Umbilical cord (tissue), 2 donors: ENCODE measurements at places on chromosomes 6 and 20.

GRCh38 chr20:37393196-37393862 is 47.4 kb downstream of the SRC start:
- no peak for DNase-seq

DNA sequence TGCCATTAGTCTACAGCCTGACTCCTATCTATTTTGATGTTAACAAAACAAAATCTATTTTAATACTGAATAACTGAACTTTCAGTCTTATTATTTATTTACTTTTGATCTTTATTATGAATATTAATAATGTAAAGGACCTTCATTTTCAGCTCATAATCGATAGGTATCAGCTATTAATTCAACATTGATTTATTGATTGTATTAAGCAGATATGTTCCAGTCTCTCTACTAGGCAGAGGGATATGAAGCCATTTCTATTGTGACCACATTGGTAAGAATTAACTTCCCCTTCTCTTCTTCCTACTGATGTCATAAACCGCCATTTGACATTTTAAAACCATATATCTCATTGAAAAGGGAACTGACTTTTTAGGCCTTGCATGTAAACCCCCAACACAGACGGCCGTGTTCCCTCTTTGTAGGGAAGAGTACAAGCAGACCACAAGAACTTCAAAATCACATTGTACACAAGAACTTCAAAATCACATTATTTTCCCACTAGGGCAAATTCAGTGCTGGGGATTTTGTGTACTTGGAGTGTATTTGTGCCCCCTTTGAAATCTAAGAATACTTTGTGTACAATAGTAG is 69.5 kb upstream of the FABP7 start:
- DNase-seq: no peak

- no peak for DNase-seq
Measured at GRCh38 chr6:169362501-169363121, 109.0 kb upstream of the THBS2 start.

DNA sequence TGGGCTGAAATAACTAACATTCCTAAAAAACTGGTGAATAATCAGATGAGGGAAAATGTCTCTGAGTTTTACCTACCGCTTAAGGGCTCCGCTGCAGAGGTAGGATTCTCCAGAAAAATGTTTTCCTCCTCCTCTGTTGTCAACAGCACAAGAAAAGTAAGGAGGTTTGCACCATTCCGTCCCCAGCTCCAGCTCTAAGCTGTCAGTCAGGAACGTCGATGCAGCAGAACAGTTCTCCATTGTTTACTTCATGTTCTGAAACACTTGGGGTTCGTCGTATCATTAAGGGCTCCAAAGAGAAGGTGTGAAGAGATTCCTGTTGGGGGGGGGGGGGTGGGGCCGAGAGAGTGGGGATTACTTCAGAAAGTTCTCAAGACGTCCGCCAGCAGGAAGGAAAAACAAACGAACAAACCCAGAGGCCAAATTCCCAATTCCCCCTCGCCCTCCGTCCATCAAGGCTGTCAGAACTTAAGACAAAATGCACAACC is 734 bp downstream of the MMS22L start:
- peak; percentile 27 for DNase-seq

GRCh38 chr6:61538801-61539200 is 747.2 kb downstream of the KHDRBS2 start:
- DNase-seq: peak; percentile 13

GRCh38 chr20:48691523-48691922 is 136.3 kb downstream of the PREX1 start:
- peak; percentile 29 for DNase-seq

GRCh38 chr6:20280288-20280621 is 68.0 kb upstream of the MBOAT1 start:
- no peak for DNase-seq

- DNase-seq: peak; percentile 34
Measured at GRCh38 chr6:126337323-126337722, 2.6 kb upstream of the CENPW start.

GRCh38 chr6:140572129-140572528 is 1197.7 kb upstream of the CITED2 start:
- DNase-seq: peak; percentile 78

DNA sequence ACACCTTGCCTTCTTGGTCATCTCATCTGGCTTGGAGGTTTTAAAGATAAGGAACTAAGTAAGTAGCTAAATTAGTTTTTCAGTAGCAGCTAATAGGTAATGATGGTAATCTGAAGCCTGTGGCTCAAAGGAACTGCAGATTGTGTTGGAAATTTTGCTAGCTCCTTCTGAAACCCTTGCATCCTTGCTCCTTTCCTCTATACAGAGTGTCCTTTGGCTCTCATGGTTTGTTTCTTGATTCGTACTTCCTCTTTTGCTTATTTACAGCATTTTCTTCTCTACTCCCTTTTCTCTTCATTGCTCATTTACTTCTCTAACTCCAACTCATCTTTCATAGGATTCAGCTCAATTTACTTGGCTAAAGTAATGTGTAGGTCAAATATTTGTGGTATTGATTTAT is 19.0 kb downstream of the LRRC1 start:
- DNase-seq: no peak

DNA sequence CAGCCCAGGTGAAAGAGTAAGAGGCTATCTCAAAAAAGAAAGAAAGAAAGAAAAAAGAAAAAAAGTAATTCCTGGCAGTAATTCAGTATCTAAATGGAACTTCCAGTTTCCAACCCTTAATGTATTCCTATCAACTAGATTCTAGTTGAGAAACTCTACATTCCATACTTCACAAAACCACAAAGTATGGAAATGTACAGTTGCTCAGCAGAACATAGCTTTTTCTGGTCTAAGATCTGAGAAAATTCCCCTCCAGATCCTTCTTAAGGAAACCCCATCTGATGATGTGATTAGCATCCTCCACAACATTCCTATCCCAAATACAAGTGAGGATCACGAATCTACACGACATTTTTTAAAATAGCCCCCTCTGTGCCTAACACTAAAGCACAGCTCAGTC is 3.6 kb downstream of the ARMH2 start:
- DNase-seq: no peak

GRCh38 chr6:14819001-14819400 is 426.9 kb upstream of the JARID2 start:
- no peak for DNase-seq

GRCh38 chr20:40949346-40949745 is 79.3 kb upstream of the TOP1 start:
- no peak for DNase-seq

GRCh38 chr6:34745277-34746103 is 11.8 kb upstream of the SNRPC start:
- DNase-seq: peak; percentile 52

DNA sequence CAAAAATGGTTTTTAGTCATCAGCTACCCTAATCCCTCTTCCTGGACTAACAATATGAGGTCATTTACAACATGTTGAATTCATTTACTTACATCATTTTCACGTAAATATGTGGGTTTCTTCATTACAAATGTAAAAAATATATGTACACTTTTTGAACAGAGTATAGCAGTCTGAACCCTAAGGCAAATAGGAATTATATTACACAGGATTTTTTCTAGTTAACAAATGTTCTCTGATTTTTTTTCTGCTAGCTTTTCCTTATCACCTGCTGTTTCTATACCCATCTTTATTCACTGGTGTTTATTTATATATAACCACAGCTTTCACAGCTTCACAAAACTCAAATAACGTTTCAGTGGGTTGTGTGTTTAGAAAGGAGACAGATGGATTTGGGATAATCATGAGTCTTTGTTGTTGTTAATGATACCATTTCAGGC is 21.0 kb upstream of the CD2AP start:
- no peak for DNase-seq

DNA sequence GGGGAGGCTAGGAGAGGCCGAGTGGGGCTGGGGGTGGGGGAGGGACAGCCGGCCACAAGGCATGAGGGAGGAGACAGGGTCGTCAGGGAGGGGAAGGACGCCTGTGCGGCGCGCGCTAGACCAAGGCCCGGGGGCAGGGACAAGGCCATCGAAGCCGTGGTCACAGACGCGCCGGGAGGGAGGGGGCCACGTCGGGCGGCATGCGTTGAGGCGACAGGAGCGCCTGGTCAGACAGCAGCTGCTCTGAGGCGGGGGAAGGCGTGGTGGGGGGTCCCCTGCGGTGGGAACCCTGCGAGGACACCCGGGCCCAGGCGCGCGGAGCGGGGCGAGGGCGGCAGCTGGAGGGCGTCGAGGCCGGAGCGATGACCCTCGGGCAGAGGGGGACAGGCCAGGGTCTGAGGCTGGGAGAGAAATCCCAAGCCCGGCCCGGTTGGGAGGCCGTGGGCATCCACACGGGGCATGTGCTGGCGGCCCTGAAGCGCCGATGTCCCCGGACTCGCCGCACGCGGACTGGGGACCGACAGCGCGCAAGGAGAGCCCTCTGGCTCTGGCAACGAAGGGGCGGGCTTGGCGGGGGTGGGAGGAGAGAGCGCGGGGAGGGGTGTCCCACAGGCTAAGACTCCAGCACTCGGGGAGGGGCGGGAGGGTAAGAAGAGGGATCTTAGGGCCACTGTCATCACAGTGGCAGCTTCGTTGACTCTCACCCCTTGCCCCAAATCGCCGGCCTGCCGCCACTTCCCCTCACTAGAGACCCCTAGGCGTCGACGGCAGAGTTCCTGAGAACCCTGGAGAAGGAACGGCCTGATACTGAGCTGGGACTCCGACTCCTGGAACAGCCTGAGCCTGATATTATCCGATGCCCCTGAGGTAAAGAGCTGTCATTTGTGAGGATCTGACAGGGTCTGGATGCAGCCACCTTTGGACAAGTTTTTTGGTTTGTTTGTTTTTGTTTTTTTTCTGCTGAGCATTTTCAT is 5.0 kb downstream of the TMEM239 start:
- DNase-seq: no peak

DNA sequence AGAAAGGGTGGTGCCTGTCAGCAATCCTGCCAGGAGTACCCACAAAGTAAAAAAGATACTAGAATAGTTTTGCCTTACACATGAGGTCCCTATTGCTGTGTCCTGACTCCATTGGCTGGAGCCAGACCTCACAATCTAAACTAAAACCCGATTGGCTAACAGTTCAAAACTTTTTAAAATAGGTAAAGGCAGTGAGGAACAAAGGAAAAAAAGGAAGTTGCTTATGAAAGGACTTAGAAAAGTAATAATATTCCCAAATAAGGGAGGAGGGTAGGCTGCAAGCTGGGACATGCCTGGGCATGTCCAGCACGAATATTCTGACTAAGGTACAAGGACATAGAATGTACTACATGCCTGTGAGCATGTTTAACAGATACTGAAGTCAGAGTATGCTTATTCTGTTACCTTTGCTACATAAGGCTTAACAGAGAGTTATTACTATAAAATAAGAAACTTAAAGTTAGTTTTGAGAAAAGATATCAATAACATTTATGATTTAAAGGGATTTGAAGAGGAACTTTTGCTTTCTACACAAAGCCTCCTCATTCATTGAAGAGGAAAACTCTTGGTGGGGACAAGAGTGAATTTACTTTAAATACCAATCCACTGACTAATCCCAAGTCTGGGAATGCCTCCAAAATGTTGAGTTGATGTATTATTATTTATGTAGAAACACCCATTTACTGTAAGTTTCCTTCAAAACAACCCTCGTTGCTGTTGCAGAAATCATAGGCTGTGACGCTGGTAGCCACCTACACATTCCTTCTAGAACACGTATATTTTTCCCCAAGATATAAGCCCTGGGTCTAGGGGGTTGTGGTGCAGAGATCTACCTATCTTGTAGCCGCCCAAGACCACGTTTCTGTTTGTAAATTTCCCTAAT is 8.2 kb upstream of the MTHFD1L start:
- peak; percentile 95 for DNase-seq

- DNase-seq: no peak
Measured at GRCh38 chr20:12723811-12724210, 285.0 kb upstream of the SPTLC3 start.

DNA sequence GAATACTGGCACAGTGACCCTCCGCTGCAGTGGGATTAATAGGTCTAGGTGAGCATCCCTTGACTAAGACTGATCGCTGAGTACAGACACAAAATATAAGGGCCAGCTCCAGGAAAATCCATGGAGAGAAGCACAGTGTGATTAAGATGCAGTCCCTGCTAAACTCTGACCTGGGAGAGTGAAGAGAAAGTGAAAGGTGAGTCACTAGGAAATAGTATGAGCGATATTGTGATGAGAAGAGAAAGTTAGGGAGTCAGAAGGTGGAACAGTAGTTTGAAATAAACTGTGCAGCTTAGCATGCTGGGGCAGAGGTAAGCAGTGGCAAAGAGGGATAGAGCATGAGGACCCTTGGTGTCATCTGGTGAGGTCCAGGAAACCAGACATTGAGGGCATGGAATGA is 278.6 kb upstream of the MAP3K7 start:
- DNase-seq: no peak

DNA sequence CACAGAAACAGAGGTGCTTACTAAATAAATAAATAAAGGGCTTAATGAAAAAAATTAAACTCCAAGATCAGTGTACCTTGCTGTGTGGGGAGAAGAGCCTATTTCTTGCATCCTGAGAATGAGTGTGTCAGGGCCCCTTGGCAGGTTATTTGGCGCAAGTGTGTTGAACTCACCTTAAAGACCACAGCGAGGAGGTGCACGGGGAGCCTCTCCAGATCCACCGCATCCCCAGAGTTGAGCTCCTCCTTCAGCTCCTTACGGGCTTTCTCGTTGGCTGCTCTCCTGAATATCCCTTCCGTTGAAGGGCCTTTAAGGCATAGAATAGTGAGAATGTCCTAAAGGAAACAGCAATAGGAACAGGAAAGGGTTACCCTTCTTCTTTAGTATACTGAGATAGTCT is 3.6 kb downstream of the TAGAP start:
- DNase-seq: no peak

- DNase-seq: no peak
Measured at GRCh38 chr6:119604124-119604523, 254.6 kb upstream of the MAN1A1 start.

- peak; percentile 76 for DNase-seq
Measured at GRCh38 chr6:41683523-41684310, 45.4 kb downstream of the MDFI start.

- DNase-seq: peak; percentile 82
Measured at GRCh38 chr20:51532577-51533191, 9.8 kb downstream of the NFATC2 start.

DNA sequence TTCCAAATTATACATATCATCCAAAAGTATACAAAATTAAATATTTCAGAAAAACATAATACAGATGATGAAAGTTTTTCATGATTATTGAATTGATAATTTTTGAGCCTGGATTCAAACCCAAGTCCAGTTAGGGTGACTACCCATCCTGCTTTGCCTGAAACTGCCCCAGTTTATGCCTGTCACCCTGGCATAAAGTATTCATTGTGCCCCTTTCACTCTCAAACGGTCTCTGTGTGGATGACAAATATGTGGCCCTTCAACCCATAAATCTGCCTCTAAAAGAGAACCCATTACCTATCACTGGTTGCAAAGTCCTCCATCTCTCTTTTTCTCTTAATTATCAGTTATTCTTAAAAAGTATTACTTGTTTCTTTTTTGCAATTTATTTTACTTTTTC is 553.7 kb upstream of the JARID2 start:
- DNase-seq: no peak

- peak; percentile 59 for DNase-seq
Measured at GRCh38 chr20:2742934-2743559, 50.5 kb downstream of the EBF4 start.
